ENCODE measurements at places on chromosomes 5 and 9.

DNA sequence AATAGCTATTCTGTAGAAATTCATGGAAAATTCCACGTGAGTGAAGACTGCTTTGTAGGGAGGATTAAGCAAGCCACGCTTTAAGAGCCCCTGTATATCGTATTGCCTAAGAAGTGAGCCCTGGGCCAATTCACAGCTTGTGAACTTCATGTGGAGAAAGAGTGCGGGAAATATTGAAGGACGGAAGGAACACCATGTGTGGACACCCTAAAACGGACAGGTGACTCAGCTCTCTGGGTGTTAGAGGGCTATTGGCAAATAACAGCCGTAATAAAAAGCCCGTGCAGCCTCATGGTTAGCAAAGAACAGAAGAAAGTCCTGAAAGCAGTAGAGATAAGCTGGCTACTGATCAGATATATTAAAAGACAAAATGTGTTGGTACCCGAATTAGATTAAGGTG is 26.4 kb downstream of the ZNF366 start:
- DNase-seq: no peak

DNA sequence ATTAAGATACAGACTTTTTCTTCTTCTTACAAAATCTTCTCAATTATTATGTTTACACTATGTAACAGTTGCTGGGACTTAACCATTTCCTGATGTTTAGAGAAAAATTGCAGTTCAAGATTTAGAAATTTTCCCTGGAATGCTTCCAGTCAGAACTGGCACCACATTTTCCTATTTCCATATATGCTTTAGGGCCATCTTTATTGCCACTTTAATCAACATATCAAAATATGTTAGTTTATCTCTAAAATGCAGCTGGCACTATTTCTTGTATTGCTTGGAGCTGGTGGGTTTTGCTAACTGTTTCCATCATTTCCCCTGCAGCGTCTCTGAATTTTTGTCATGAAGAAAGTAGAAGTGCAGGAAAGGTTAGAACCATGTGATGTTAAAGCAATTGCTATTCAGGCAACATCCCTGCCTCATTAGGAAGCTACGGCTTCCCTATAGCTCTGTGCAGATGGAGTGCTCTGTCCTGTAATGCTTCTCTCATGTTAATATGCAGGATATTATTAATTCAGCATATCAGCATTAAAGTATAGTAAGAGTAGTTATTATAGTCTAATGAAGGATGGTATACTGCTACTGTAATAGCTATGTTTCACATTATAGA is 269.1 kb downstream of the MTRR start:
- no peak for DNase-seq

DNA sequence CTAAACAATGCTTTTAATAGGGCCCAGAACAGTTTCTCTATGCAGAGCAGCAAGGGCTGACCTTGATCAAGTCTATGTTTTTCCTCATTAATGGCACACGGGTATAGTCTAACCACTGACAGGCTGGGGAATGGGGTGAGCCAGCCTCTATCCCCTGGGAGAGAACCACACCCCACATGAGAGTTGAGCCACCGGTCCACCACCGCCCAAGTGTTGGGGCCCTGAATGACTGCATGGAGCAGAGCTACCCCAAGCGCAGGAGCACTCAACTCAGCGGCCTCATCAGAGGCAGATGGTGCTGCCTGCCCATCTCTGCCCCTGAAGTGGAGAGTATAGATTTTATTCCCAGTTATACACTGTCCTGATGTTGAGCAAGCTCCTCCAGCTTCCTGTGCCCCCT is 247.9 kb upstream of the IRX1 start:
- no peak for DNase-seq

DNA sequence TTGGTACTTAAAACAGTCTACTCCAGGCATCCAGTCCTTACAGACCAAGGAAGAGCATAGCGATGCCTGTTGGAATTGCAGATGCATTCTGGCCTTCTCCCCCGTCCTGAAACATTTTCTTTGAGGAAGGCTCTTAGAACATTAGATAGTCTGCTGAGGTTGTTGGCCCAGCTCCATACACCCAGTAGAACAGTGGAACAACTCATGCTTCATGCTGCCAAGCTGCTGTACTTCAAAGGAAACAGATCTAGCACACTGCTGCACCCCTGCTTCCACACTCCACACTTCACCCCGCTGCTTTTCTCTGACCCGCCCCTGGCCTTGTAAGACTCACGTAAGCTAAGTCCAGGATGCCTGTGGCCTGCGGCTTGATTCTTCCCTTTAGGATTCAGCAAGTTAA is 33.4 kb upstream of the NCS1 start:
- DNase-seq: peak; percentile 98

GRCh38 chr5:172274951-172275753 is 8.4 kb downstream of the UBTD2 start:
- DNase-seq: peak; percentile 33

- DNase-seq: no peak
Observed at GRCh38 chr9:117365438-117365837, 49.4 kb downstream of the ASTN2 start.

- DNase-seq: no peak
Observed at GRCh38 chr5:862367-863243, 11.8 kb upstream of the ZDHHC11 start.

DNA sequence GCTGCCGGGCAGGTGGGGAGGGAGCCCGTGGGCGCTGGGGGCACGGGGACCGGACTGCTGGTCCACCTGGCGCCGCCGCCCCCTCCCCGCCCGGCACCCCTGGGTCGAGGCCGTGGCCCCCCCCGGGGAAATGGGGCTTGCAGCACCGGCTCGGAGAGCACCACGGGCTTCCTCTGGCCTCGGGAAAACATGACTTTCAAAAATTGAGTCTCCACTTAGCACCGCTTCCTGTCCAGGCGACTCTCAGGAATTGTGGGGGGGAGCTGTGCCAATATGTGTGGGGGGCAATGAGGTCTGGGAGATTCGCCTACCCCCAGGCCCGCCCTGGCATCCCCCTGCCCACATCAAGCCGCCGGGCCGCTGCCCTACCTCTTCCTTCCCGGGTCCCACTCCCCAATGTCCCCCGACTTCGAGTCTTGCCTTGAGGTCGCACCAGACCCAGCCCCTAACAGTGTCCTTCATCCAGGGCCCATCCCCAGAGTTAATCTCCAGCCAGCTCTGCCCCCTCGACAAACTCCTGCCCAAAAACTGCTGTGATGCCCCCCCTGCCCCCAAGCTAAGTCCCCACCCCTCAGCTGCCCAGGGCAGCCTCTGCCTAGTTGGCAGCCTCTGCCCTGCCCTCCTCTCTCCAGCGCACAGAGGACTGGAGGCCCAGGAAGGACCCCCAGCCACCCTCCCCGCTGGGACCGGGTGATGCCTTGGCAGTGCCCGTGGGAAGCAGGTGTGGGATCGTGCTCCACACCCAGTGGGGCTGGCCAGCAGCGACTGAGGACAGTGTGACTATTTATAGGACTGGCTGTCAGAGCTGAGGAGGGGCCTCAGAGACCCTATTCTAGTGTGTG is 3.9 kb downstream of the EGFL7 start:
- no peak for DNase-seq

DNA sequence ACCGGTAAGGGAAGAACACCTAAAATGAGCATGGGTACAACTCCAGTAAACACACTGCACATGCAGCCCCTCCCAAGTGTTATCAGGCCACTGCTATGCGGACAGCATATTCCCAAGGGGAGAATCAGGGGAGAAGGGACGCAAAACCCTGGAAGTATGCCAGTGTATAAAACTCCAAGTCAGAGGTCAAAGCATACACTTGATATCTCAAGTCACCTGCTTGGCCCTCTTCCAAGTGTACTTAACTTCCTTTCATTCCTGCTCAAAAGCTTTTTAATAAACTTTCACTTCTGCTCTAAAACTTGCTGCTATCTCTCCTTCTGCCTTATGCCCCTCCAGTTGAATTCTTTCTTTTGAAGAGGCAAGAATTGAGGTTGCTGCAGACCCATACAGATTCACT is 408.1 kb downstream of the HTR1A start:
- no peak for DNase-seq

DNA sequence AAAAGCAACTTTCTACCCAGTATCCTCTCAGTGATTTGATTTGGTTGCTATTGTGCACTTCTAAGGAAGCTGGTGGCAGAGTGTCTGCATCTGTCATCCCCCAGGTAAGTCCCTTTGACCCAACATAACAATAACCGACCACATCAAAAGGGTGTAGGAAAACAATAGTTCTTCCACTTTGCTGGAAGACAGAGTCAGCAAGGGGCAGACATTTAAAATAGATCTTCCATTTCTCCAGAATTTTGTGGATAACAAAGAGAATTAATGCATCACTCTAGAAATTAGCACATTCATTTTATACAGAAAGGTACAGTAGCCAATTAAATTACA is 177.5 kb downstream of the EBF1 start:
- DNase-seq: no peak

GRCh38 chr9:79672236-79672635 is 100.5 kb downstream of the TLE4 start:
- DNase-seq: no peak

DNA sequence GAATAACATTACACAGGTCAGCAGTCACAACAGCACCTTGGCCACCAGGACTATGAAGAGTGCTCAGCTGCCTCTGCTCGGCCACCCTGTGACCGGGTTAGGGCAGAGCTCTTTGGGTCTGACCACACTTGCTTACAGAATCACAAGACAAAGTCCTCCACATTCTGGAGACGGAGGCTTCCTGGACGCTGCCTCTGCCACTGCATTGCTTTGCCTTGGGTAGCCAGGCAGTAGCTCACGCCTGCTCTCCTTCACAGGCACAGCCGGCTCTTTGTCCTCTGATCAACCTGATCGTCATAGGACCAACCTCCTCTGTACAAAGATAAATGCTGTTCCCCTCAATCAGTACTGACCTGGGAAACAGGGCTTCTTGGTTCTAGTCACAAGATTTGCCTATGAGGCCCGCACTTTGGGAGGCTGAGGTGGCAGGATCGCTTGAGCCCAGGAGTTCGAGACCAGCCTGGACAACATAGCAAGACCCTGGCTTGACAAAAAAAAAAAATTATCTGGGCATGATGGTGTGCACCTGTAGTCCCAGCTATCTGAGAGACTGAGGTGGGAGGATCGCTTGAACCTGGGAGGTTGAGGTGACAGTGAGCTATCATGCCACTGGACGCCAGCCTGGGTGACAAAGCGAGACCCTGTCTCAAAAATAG is 128.4 kb upstream of the IER5L start:
- no peak for DNase-seq

- DNase-seq: peak; percentile 30
Observed at GRCh38 chr5:88925692-88926490, 42.9 kb upstream of the MEF2C start.

DNA sequence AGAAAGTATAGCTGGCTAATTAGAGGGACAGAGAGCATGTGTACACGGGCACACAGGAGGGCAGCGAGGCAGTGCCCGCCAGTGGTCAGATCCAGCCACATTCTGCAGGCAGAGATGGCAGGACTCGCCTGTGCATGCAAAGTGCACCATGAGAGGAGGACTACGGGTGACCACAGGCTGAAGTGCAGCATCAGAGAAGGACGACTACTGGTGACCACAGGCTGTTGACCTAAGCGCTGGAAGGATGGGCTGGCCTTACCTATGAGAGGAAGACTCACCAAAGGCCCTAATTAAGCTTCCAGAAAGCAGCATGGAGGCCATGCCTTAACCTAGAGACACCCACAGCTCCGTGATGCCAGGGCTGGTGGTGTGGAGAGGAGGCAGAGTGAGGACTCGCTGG is 54.2 kb upstream of the SLC25A51 start:
- no peak for DNase-seq

DNA sequence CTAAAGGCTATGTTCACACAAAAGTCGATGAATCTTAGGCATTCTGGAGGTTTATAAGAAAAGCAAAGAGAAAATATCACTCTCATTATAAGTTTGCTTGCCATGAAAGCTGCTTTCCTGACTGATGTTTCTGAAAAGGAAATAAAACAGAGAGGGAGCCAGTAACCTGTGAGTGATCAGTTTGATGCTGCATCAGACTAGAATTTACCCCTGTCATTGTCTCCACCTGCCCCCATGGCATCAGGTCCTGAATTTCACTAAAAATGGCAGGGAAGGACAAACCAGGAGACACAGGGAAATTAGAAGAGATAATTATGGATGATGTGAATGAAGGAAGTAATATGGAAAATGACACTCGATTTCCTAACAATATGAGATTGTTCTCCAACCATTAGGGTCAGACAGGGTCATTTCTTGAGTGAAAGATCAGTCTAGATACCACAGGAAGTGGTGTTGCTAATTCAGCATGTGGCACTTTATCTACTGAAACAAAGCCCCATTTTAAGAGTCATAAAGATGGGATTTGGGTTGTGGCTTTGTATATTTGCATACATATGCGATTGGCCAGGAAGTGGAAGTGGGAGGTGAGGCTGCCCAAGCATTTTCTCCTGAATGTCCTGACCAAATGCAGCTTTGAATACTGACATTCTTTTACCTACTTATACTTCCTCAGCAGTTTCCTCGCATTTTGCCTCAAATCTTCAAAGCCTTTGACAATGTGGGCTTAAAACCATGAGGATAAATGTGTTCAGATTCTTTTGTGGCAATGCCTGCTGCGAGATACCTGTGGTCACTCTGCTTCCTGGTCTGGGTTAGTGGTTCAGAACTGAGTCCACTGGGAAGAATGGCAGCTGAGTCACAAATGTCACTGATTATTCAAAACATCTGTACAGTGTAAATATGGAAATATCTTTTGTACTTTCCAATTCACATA is 29.7 kb downstream of the MEGF10 start:
- peak; percentile 69 for DNase-seq

DNA sequence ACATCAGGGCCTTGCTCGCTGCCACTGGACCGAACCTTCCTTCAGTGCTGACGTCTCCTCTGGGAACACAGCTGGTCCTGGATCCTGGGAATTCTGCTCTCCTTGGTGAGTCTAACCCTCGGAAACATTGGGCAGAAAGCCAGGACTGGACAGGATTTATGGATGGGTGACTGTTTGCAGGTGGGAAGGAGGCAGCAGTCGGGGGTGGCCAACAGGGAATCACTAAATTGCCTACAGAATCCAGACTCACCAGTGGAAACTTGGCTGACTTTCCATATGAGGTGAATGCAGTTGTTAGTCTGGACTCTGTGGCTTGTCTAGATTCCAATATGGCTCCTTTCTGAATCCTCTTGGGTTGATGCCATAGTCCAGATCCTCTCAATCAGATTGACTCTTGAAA is 203.1 kb downstream of the SAXO1 start:
- DNase-seq: peak; percentile 78

- DNase-seq: no peak
Observed at GRCh38 chr5:104096451-104096850, 533.9 kb upstream of the NUDT12 start.

DNA sequence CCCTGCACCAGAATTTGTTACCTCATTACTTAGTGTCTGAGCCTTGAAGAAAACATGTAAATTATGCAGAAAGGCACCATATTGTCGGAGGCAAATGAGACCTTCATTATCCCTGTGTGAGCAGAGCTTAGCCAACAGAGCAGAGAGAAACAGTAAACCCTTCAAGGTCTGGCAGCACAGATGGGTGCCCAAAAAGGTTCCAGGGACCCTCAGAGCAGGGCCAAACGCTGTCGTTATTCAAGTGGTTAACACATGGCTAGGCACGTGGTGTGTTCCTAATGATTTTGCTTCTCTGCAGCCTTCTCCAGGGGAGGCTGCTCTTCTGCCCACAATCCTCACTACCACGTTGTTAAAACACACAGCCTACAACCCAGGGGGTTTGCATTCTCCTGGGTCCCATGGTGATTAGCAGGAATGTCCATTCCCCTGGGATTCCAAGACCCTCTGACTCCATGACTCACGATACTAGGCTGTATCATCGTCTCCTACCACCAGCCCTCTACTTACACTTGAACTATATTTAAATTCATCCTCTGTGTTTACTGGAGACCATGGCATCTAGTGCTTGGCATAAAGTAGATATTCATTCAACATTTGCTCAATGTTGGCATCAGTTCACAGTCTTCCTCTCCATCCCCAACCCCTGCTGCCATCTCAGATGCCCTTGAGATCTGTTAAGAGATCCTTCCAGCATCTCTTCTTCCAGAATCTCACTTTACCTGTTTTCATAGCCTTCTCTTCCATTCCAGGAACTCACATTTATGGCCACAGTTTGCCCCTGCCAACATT is 174.5 kb upstream of the RAD23B start:
- DNase-seq: no peak
